Stimulated activated CD8-positive, alpha-beta memory T cell treated with anti-CD3 and anti-CD28 coated beads, Interleukin-2, amount 100 ng/mL, for 1 hour (primary cell): ENCODE measurements at places on chromosomes 1 and 21.

- no peak for DNase-seq
Observed at GRCh38 chr1:106063510-106063909, 993.0 kb upstream of the PRMT6 start.

DNA sequence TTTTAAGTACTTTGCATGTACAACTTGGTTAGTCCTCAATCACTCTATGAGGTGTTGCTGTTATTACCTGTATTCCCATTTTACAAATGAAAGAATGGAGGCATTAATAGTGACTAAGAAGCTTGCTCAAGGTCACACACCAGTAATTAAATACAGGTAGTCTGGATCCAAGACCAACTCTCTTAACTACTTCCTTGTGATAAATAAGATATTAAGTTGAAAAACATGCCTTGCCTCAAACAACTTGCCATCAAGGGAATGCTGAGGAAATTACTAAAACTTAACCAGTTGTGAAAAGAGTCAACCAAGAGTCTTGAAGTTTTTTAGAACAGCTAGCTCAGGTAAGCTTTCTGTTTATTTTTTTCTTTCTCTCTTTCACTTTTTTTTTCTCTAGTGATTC lies 21.0 kb upstream of the LAMC1 start:
- DNase-seq = no peak

DNA sequence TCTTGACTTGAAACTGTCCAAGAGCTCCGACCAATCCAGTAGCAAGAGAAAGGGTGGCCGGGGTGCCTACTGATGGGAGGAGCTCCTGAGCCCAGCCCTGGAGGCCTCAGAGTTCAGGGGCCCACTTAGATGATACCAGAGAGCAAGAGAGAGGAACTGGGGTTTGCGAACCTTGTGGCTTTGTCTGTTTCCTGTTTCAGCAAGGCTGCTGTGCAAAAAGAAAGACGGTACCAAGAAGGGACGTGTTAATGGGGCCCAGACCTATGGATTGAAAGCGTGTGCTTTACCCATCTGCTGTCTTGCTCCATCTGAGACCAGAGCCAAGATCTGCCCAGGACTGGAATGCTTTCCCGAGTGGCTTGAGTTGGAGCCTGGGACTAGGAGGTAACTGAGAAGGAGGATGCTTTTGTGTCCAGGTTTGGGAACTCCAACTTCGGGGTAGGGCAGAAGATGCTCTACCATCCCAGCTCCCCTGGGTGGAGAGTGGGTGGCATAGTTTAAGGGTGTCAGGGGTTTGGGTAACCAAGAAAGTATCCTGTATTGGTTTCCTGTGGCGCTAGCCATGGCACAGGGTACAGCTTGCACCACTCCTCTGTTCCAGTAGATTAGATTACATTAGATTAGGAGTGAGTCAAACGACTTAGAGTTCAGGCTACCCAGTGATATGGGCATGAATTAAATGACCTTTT lies at the start of gene TRAF3IP3:
Gene TRAF3IP3, plus strand, starts transcription at position 128 of the 689 bp plus-strand sequence. CDS start 3,987 bp downstream, outside the sequence.
- DNase-seq = peak; percentile 46

DNA sequence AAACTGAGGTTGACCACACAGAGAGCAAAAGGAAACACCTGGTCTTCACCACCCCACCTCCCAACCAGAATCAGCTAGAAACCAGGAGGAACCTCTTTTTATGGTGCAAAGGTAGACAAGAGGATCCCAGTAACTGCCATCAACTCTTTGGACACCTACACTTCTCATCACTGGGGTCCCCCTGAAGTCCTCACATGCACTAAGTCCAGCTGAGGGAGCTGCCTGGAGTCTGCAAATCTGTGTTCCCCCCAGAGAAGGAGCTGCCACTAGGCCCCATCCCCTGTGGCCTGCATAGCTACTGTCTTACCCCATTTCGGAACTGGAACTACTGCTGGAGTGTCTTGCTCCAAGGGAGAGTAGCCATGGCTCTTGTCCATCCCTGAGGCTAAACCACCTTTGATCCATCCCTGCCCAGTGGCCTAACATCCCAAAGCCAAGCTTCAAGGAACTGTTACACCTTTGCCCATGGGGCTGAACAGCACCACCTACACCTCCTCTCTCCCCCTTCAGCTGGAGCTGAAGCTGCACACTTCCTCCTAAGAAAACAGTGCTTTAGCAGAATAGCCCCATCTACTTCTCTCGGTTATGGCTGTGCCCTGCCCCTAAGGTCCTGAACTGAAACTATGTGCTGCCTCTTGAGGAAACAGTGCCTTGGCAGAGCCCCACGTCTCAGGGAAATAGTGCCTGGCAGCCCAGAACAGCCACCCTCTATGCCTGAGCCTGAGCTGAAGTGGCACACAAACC lies 85.4 kb upstream of the CD53 start:
- DNase-seq = no peak

DNA sequence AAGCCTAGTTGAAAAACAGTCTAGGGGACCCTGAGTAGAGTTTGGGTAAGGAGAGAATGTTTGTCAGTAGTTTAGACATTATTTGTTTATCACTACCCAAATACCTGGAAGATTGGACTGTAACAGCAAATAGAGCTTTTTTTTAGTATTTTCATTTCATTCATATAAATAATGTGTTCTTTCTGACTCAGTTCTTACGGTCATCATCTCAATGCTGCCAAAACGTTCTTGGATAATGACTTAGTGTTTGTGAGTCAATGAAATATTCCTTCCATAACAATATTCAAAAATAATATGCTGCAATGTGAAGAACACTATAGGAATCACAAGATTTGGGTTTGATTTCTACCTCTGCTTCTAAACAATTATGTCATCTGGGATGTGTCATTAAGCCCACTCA lies 400.0 kb upstream of the PKN2 start:
- DNase-seq = no peak

DNA sequence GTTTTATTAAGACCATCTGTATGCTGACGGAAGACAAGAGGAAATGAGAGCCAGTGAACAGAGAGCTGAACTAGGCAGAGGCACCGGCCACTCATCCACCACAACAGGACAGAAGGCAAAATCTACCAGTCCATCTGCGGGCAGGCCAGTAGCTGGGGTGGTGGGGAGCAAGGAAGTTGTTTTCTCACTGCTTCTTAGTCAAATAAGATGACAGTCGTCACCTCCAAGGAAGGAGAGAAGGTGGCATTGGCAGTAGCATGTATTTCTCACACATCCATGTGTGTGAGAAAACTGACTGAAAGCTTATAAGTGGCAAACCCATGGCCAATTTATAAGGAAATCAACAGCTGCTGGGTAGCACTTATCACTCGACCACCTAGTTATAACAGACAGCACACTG lies 8.2 kb downstream of the TTC13 start:
- no peak for DNase-seq

- no peak for DNase-seq
Observed at GRCh38 chr1:10407201-10407600, 8.3 kb downstream of the PGD start.

DNA sequence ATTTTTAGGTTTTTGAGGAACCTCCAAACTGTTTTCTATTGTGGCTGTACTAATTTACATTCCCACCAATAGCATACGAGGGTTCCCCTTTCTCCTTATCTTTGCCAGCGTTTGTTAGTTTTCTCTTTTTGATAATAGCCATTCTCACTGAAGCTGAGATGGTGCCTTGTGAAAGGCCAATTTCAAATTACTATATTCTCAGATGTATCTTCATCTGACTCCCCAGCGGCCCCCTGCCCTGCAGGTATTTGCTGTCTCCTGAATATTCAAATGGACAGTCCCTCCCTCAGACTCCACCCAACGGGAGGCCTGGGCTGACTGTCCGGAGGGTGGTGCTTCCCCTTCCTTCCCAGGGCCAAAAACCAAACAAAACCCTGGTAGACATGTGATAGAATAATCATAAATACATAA lies 33.5 kb upstream of the TARBP1 start:
- DNase-seq = no peak

GRCh38 chr1:166838766-166839599 lies at the start of gene POGK:
TSS of gene POGK (plus strand) at chr1:166839475. CDS start at chr1:166840957, 1,482 bp downstream.
- DNase-seq = peak; percentile 45

- DNase-seq = no peak
Observed at GRCh38 chr1:32539584-32540571, 651 bp downstream of the ZBTB8A start.

DNA sequence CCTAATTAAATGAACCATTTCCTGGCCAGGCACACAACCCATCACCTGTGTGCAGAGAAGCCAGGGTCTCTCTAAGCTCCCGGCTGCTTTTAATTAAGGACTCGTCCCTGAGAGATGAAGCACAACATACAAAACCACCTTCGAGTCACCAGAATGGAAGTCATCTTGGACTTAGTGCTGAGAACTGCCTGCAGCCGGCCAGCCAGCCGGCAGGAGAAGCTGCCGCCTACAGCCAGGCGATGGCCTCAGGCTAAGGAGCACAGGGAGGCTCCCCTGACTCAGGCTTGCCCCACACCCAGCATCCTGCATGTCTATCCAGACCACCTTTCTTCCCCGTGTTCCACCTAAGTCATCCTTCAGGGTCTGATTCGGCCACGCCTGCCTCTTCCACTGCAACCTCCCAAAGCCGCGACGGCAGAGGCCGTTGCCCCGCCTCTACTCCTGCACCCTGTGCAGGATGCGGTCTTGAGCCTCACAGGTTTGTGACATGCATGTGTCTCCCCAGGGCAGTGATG lies 83.6 kb downstream of the SLC66A1 start:
- DNase-seq = no peak

- peak; percentile 23 for DNase-seq
Observed at GRCh38 chr1:1349256-1350012, at the start of gene DVL1. TSS of gene DVL1 (minus strand) at chr1:1349418. CDS start at chr1:1349065, 353 bp downstream.

DNA sequence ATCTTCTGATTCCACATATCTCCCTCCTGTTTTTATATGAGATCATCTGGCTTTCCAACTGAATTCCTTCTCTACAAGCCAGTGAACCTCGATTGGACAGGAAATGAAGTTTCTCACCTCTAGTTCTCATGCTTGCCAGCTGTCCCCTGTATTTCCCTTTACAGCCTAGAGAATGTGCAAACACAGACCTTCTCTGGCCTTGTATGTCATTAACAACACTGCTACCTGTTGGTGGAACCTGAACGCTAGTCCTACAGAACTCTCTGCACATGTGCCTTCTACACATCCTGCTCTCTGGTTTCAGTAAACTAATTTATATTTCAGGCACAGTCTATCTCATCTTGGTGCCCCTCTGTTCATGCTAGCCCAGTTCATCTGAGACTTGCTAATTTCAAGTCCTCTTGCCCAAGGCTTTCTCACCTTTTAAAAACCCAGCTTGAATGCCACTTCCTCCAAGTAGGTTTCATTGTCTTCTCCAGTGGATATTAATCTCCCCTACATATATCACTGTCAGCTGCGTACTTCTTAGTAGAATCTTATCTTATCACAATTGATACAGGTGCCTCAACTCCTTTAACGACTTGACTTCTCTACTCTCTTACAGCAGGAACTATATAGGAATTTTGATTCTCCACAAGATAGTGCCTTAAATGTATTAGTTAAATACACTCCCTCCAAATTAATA lies 549.9 kb downstream of the PLPP3 start:
- no peak for DNase-seq

DNA sequence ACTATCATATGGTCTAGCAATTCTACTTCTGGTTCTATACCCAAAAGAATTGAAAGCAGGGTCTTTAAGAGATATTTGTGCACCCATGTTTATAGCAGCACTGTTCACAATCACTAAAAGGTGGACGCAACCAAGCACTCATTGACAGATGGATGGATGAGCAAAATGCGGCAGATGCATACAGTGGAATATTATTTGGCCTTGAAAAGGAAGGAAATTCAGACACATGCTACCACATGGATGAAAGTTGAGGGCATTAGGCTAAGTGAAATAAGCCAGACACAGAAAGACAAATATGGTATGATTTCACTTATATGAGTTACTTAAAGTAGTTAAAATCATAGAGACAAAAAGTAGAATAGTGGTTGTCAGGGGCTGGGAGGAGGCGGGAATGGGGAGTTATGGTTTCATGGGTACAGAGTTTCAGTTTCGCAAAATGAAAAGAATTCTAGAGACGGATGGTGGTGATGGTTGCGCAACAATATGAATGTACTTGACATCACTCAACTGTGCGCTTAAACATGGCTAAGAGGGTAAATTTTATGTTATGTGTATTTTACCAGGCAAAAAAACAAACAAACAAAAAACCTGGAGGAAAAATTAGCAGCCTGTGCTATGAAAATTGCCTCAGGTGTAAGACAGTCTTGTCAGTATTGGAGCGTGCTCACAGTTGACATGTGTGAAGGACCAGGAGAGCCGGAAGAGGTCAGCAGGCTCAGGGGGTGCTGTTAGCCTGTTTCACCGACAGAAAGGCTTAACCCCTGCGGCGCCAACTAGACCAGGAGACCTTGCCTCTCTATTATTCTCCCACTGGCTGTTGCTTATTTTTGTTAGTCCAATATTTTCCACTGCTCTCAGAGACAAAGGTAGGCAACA lies 26.5 kb downstream of the CD247 start:
- DNase-seq = no peak

- DNase-seq = no peak
Observed at GRCh38 chr1:180975551-180975950, 47.1 kb downstream of the STX6 start.

GRCh38 chr1:174190691-174191199 lies 31.4 kb downstream of the RABGAP1L start:
- DNase-seq = no peak

- DNase-seq = no peak
Observed at GRCh38 chr1:116934586-116935207, 25.0 kb downstream of the PTGFRN start.

GRCh38 chr1:184417916-184418315 lies 31.1 kb downstream of the C1orf21 start:
- no peak for DNase-seq

DNA sequence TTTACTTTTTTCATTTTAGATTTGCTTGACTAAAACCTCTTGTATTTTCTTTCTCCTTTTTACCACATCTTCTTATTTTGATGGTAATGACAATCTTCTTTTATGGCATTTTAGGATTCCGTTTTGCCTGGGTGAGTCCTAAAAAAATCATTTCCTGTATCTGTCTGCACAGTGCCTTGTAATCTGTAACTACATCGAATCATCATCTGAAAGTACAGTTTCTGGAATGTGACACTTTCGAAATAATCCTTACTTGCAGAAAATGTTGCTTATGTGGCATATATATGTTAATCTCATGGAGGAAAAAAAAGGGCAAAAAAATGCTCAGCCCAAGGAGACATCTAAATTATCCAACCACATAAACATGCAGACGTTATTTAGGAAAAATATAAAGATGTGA lies 29.0 kb downstream of the GREM2 start:
- DNase-seq = no peak

DNA sequence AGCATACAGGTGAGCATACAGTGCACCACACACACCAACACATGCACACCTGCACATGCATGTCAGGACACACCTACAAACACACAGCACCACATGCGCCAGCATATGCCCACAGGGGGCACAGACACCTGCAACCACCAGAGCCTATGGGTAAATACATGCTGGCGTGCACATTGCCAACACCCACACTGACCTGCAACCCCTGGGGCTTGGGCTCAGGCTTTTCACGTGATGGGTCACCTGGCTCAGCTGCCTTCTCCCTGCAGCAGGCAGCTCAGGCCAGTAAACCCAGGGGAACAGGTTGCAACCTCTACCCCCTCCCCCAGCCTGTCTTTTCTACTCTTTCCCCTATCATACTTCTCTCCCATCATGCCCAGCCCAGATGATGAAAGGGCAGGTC lies 8.1 kb downstream of the CD247 start:
- DNase-seq = no peak

GRCh38 chr1:236484310-236484971 lies 39.3 kb upstream of the LGALS8 start:
- no peak for DNase-seq

- no peak for DNase-seq
Observed at GRCh38 chr1:26389604-26390247, 17.2 kb upstream of the ZNF683 start.

GRCh38 chr1:31831397-31832378 lies 15.9 kb upstream of the SPOCD1 start:
- DNase-seq = no peak

- DNase-seq = no peak
Observed at GRCh38 chr1:60279798-60280197, 206.2 kb upstream of the C1orf87 start.

- DNase-seq = no peak
Observed at GRCh38 chr1:169368406-169368769, 393 bp downstream of the BLZF1 start.
